ENCODE measurements at places on chromosomes 6 and 20.

GRCh38 chr6:97120511-97120910 is 162.5 kb downstream of the MMS22L start:
- no peak for DNase-seq

GRCh38 chr20:41145821-41146620 is 8.7 kb downstream of the PLCG1 start:
- no peak for DNase-seq

DNA sequence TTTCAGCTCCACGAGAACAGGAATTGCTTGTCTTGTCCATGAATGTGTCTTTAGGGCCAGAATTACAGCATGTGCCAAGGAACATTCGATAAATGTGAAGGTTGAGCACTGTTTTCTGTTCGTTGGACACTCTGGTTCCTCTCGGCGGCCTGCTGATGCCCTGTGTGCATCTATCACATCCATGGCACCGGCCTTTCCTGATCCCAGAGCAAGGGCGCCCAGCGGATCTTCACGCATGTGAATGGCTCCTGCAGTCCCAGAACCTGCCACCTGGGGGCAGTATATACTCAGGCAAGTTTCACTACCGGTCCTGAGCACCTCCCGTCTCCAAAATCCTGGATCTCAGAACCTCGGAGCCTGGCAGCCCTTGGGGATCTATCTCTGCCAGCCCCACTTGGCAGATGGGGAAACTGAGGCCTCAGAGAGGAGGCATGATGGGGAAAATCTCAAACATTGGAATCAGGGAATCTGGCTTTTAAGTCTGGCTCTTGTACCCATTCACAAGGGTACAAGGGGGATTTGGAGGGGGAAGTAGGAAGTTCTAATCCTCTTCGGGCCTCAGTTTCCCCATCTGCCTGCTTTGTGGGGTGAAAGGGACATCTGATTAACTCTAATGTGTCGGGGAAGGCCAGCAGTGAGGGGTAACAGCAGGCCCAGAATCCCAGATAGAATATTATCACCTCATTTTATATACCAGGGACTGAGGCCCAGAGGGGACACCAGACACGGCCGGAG is 4.3 kb upstream of the CEBPB start:
- peak; percentile 73 for DNase-seq

DNA sequence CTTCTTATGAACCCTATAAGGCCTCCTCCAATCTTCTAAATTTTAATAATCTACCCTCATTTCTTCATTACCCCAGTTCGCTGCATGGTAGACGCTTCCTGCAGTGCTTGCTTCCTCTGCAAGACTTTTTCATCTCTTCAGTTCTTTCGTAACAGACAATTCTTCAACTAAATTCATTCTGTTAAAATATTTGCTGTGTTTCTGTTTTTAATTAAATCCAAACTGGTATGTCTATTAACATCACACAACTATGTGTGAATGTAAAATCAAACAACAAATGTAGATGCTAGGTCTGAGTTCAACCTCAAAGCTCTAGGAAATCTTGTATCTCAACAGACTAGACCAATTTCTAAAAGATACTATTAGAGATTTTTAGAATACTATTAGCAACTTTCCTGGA is 199.3 kb downstream of the RNGTT start:
- DNase-seq: no peak

DNA sequence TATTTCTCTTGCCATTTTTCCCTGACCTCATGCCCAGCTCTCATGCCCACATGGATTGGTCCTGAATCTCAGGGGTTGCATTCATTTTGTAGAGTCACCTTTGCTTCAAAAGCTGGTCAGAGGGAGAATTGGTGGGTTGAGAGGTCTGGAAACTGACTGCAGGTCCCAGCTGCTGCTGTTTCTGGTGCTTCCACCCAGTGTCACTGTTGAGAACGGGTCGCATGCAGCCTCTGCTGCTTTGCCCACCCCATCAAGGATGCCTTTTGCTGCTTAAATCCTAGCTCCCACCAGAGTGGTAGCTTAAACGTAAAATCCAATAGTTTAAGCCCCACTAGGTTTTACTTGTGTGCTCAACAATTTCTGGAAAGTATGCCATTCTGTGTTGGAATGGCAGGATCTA is 211.4 kb upstream of the TSHZ2 start:
- no peak for DNase-seq

GRCh38 chr6:74611220-74611619 is 594.6 kb downstream of the COL12A1 start:
- no peak for DNase-seq

- peak; percentile 42 for DNase-seq
Measured at GRCh38 chr20:10558635-10559187, 115.1 kb downstream of the JAG1 start.

- DNase-seq: no peak
Measured at GRCh38 chr6:34115403-34115795, 30.5 kb downstream of the GRM4 start.

- no peak for DNase-seq
Measured at GRCh38 chr6:46000905-46001304, 14.8 kb downstream of the CLIC5 start.

GRCh38 chr6:134925800-134926199 is 24.1 kb downstream of the ALDH8A1 start:
- DNase-seq: no peak

GRCh38 chr6:34981951-34982350 is 92.9 kb downstream of the ANKS1A start:
- no peak for DNase-seq

GRCh38 chr6:44002067-44002592 is 125.1 kb downstream of the MRPL14 start:
- no peak for DNase-seq

GRCh38 chr20:61762886-61763739 is 302.6 kb downstream of the TAF4 start:
- DNase-seq: no peak

- DNase-seq: no peak
Measured at GRCh38 chr20:45300961-45301360, 5.7 kb upstream of the RBPJL start.

DNA sequence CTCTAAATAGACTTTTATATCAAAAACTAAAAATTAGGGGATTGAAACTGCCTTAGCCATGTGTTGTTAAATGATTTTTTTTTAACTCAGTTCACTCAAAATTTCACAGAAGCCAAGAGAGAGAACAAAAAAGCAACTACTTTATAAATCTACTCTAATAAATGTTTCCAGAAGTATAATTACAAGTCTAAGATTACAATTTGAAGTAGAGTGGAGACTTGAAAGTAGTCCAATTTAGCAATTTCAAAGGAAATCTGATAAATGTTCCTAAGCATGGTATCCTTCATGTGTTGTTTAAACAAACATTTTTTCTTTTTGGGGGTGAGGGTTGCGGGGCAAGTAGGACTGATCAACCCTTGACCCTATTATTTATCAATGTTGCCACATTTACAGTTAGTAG is 72.6 kb downstream of the PHIP start:
- DNase-seq: no peak

All from foreskin melanocyte (primary cell).